ENCODE measurements at places on chromosomes 7 and 10. TPM values are rescaled to one million over a fixed set of nuclear protein-coding genes. Genes with fewer than 3 reads are reported as not detected.

CAV2 gene
- total RNA-seq = 157 TPM

UNCX gene
- total RNA-seq = not detected

DNA sequence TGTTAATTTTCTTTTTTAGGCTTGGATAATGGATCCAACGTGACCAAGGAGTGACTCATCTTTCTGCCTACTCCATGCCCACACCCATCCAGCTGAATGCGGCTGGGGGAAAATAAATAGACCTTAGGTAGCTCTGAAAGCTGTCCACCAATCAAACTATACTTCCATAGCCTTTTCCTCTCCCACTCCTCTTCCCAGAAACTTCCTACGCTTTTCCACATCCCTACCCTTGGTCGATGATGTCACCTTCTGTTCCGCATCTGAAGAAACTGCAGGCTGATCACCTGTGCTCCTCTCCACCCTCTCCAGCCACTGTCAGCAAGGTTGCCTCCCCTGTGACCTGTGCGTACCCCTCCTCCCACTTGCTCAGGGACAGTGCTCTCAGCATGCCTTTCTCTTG, 359.8 kb upstream of the KLF6 start:
- H3K36me3 ChIP-seq = no peaks in the 10 kb centered on the region
- no peaks in the 10 kb centered on the region for H3K27me3 ChIP-seq
- DNase-seq = no peak
- peaks cover 14% of the 10 kb centered on the region for H3K4me1 ChIP-seq
- H3K27ac ChIP-seq = no peak overlapping the region
- H3K4me3 ChIP-seq = no peak overlapping the region

- no peak overlapping the region for H3K4me3 ChIP-seq
- H3K4me1 ChIP-seq = no peaks in the 10 kb centered on the region
- no peak overlapping the region for H3K27ac ChIP-seq
- no peaks in the 10 kb centered on the region for H3K27me3 ChIP-seq
Measured at GRCh38 chr7:137402536-137403352, 59.2 kb upstream of the PTN start.

RADIL gene
- 5.3 TPM for total RNA-seq

Data from HCT116 (cell line).